Breast epithelium (tissue), 4 donors: ENCODE measurements at places on chromosomes 3 and 15.

DNA sequence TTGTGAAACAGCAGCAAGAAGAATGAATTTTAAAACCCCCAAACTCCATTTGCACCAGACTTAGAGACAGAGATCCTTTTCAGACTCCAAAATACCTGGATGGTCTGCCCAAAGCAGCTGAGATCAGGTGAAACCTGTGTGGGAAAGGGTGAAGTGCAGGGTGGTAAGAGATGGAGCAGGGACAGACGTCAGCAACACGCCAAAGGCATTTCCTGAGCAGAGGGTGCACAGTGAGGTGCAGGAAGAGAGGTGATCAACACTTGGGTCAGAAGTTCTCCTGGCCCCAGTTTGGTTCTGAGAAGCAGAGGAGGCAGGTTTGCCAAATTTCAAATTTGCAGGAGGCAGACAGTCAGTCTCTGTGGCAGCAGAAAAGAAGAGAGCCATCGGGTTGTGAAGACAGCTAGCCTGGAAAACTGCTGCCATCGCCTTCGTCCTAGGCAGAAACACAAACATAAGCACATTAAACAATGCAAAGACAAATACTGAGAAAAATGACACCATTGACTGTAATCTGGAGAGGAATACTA lies 9.8 kb downstream of the CCR4 start:
- no peak for DNase-seq
- H3K27me3 ChIP-seq = no peaks in the 10 kb centered on the region
- H3K27ac ChIP-seq = no peak overlapping the region
- H3K4me1 ChIP-seq = no peaks in the 10 kb centered on the region
- H3K4me3 ChIP-seq = no peak overlapping the region
- H3K36me3 ChIP-seq = no peaks in the 10 kb centered on the region

DNA sequence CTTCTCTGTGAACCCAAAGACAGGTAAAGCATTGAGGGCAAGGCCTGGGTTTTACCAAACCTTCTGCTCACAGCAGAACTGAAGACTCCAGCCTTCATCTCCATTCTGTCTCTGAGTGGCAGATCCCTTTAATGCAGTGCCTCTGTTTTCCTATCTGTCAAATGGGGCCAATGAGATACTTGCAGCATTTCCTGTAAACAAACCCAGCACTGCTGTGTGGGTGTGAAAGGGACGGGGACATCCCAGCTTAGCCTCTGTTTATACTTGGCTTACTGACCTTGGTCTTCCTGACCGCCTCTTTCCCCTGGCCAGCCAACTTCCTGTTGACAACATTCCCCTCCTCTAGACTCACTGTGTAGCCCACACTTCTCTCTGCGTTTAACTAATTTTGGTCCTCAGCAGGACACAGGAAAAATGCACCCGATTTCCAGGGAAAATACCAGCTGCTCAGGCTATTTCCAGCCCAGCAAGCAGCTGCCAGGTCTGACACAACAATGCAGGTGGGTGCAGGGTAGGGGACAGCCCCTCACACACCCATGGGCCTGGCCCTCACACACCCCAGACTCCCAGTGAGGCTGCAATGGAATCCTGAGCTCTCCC lies 105.9 kb upstream of the HERC1 start:
- peaks cover 11% of the 10 kb centered on the region for H3K4me1 ChIP-seq
- no peaks in the 10 kb centered on the region for H3K36me3 ChIP-seq
- peak; percentile 59 for DNase-seq

- H3K4me1 ChIP-seq = no peaks in the 10 kb centered on the region
- no peak for DNase-seq
- no peaks in the 10 kb centered on the region for H3K27me3 ChIP-seq
- no peak overlapping the region for H3K4me3 ChIP-seq
- H3K27ac ChIP-seq = no peak overlapping the region
- no peaks in the 10 kb centered on the region for H3K36me3 ChIP-seq
Observed at GRCh38 chr15:91055548-91056331, 33.3 kb upstream of the VPS33B start.

DNA sequence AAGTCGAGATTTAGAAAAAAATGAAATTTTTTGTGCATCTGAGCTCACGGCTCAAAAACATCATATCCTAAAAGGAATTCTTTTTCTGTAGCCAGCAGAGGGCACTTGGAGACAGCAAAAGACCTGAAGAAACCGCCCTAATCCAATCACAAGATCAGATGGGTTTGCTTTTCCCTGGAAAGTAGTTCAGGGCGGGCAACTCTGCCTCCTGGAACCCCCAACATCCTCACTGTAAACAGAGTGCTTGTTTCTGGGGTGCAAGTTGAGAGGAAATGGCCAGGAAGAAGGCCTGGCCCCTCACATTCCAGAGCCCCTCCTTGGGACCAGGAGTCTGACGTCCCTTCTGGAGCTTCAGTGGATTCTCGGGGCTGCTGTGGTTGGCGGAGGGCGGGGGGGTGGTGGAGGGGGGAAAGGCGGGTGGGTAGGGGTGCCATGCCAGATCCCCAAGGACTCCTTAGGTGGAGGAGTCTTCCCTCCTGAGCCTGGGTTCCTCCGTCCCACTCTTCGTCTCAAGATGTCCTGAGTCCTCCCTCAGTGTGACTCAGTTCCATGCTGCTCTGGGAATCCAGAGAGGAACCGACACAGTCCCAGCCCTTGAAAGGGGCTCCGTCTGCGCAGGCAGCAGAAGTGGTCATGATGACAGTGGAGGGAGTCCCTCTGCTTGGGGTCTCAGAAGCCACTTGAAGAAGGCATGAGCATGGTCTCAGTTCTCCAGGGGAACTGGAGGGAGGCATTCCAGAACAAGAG lies 35.9 kb downstream of the CCK start:
- no peak for DNase-seq
- H3K36me3 ChIP-seq = no peaks in the 10 kb centered on the region
- H3K4me3 ChIP-seq = no peak overlapping the region
- H3K4me1 ChIP-seq = no peaks in the 10 kb centered on the region
- H3K27ac ChIP-seq = no peak overlapping the region

DNA sequence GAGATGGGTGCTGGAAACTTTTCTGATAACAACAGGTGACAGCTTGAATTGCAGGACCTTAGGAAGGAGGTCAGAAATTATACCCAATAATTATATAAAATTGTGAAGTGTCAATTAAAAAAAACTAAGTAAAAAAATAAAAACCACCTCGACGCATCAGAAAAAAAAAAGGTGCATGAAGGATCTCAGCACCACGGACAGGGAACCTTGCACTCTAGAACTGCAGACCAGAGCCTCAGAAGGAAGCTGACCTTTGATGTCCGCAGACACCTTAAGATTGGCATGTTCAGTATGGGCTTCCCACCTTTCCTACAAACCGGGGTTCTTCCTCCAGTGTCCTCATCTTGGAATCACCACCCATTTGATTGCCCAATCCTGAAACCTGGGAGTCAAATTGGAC lies 60.9 kb downstream of the SCN10A start:
- no peak for DNase-seq
- H3K36me3 ChIP-seq = no peaks in the 10 kb centered on the region
- no peaks in the 10 kb centered on the region for H3K4me1 ChIP-seq
- no peak overlapping the region for H3K4me3 ChIP-seq
